Stimulated activated CD4-positive, alpha-beta T cell treated with anti-CD3 and anti-CD28 coated beads, Interleukin-12 subunit alpha, Interleukin-12 subunit beta, amount 100 ng/mL, for 24 hours (primary cell): ENCODE measurements at places on chromosomes 3 and 15.

DNA sequence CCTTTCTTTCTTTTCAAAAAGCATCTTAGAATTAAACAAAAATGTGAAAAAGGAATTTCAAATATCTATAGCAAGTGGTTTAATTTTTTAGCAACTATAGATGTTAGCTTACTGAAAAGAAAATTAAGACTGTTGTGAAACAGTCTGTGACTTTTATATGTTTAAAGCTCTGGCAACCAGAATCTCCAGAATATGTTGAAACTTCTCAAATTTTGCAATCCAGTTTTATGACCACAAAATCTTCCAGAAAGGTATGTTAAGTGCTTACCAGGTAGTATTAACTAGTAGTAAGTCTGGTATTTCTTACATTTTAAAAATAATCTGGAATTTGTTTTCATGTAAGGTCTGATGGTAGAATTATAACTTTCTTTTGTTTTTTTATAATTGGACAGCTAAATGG is 235.0 kb downstream of the SLC9A9 start:
- no peak for DNase-seq

DNA sequence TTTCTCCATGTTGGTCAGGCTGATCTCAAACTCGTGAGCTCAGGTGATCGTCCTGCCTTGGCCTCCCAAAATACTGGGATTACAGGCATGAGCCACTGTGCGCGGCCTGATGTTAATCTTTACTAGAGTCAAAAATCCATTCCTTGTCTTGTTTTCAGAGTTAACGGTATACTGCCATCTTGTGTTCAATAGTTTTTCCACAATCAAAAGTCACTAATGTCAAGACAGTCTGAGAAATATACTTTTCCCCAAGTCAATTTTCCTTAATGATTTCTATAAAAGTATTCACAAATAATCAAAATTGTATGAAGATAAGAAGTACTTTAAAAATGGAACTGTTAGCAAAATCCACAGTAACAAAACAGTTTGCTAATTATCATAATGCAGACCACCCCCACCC is 8.5 kb downstream of the CRBN start:
- DNase-seq: no peak

- DNase-seq: no peak
Measured at GRCh38 chr3:195696632-195697278, 24.0 kb upstream of the MUC20 start.

GRCh38 chr3:108468577-108468976 is 41.8 kb downstream of the MYH15 start:
- no peak for DNase-seq

GRCh38 chr3:62553811-62554210 is 180.5 kb upstream of the FEZF2 start:
- no peak for DNase-seq

GRCh38 chr3:149120051-149120972 is 9.1 kb upstream of the HPS3 start:
- no peak for DNase-seq

- DNase-seq: peak; percentile 17
Measured at GRCh38 chr15:84955089-84955848, 26.4 kb upstream of the PDE8A start.

GRCh38 chr3:2992534-2992933 is 117.6 kb downstream of the IL5RA start:
- DNase-seq: no peak

DNA sequence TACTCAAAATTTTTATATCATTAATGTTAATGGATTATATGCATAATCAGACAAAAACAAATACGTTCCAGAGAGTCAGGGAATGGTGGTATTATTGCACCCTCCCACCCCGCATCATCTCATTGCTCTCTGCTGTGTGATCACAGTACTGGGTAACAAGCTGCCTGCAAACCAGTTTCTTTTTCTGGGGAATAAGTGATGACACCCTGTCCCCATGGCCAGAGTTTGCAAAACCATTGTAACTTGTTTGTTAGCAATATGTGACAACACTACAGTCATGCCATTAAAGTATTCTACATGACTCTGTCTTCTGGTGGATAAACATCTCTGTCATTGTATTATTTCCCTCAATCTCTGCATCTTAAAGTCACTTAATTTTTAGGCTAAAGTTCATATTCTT is 39.5 kb downstream of the ZBTB38 start:
- no peak for DNase-seq

DNA sequence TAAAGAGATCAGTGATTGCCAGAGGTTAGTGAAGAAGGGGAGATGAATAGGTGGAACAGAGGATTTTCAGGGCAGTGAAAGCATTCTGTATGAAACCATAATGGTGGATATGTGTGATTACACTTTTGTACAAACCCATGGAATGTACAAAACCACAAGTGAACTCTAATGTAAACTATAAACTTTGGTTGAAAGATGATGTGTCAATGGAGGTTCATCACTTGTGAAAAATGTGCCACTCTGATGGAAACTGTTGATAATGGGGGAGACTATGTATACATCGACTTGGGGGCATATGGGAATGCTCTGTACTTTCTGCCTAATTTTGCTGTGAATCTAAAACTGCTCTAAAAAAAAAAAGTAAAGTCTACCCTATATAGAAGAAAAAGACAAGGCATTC is 68.7 kb upstream of the ARHGEF3 start:
- DNase-seq: no peak

DNA sequence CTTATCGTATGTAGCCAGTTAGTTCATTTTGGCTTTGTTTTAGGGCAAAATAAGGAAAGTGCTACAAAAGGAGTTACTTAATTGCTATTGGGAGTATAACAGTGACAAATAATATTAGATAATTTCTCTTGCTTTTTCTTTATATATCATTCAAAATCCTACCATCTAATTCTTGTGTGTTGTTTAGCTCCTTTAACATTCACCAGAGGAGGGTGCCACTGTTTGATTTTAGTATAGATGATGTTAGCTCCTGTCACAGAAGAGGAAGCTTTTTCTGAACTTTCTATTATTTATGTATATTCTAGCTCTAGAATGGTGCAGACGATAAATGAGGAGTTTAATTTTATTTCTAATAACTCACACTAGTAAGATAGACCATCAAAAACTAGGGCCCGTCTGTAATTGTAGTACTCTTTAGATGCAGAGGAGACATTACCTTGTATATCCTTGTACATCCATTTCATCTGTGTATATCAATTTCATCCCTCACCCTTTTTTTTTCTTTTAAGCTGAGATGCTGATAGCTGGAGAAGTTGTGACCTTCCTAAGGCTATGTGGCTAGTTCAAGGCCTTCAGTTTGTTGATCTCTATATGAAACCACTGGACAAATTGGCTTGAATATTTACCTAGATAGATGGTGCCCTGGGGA is 3.0 kb downstream of the PPM1L start:
- no peak for DNase-seq

- no peak for DNase-seq
Measured at GRCh38 chr15:74470631-74471395, 9.9 kb upstream of the UBL7 start.

DNA sequence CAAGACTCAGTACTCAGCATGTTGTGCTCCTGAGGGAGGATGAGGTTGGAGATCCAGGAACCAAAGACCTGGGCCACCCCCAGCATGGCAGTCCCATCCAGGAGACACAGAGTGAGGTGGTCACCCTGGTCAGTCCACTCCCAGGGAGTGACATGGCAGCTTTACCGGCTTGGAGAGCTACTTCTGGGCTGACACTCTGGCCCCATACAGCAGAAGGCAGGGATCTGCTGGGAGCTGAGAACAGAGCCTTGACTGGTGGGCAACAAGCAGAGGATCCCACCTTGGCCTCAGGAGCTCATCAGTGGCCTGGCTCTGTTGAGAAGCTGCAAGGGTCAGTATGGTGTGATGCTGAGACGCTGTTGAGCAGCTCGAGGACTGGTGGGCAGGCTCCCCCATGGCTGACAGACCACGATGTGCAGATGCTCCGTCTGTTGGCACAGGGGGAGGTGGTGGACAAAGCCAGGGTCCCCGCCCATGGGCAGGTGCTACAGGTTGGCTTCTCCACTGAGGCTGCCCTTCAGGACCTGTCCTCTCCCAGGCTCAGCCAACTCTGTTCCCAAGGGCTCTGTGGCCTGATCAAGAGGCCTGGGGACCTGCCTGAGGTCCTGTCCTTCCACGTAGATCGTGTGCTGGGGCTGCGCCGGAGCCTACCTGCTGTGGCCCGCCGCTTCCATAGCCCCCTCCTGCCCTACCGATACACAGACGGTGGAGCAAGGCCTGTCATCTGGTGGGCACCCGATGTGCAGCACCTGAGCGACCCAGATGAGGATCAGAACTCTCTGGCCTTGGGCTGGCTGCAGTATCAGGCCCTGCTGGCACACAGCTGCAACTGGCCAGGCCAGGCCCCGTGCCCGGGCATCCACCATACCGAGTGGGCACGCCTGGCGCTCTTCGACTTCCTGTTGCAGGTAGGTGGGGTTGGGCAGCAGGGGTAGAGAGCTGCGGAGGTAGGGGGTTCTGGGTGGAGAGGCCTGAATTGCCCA is 53.8 kb downstream of the GASK1A start:
- no peak for DNase-seq

DNA sequence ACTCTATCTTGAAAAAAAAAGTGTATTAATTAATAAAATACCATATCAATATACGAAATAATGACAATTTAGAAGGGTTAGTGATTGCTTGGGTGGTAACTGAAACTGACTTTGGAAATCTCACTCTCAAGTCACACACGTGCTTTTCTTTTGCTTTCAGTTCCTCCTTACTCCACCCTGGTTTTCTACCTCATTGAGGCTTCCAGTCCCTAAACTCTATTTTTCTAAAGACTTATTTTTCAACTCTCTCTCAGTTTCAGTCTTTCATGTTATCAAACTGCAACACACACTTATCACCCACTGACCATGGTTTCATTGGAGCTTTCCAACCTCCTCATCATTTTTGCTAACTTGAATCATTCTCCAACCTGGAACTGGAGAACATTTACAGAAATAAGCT is 23.5 kb downstream of the IL12A start:
- DNase-seq: no peak

DNA sequence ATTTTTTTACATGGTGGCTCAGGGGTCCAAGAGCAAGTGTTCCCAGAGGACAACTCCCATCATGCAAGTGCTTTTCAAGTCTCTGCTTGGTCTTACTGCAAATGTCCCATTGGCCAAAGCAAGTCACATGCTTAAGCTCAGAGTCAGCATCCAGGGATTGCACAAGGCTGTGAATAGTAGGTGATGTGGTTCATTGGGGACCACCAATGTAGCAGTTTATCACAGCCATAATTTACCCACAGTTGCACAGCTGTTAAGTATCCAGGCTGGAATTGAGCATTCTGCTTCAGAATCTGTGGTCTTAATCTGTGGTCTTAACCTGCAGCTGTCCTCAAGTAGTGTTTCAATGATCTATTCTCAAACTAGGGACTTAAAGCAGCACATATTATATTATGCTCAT is 71.4 kb upstream of the PLCL2 start:
- DNase-seq: no peak

GRCh38 chr15:50095938-50096821 is 22.9 kb downstream of the ATP8B4 start:
- no peak for DNase-seq

DNA sequence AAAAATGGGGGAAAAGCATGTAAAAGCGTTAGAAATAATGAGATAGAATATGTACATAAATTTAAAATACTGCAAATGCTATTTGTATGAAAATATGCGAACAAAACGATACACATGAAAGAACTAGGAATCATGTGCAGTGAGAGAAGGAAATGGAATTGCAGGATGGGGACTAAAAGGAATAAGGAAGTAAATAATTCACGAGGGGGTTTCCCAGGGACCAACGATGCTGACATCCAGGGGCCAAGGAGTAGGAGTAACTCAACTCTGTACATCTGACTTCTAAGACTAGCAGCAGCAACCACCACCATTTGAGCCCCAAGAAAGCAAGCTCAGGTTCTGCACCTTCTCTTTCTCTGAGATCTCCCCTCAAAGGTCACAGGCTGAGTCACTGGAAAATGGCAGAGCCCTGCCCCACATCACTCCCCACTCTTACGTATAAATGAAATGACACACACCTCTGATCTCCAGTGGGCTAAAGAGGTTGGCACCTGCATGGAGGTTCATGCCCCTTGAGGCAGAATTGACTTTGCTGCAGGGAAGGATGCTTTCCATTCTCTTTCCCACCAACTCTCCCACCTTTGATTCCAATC is 100.0 kb upstream of the DLG1 start:
- DNase-seq: no peak

DNA sequence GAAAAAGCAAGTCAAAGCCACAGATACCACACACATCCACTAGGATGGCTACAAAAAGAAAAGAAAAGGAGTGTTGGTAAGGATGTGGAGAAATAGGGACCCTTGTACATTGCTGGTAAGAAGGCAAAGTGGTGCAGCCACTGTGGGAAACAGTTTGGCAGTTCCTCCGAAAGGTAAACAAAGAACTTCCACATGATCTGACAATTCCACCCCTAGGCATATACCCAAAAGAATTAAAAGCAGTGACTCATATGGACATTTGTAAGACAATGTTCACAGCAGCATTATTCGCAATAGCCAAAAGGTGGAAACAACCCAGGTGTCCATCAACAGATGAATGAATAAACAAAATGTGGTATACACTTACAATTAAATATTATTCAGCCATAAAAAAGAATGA is 22.2 kb upstream of the GMPPB start:
- no peak for DNase-seq

DNA sequence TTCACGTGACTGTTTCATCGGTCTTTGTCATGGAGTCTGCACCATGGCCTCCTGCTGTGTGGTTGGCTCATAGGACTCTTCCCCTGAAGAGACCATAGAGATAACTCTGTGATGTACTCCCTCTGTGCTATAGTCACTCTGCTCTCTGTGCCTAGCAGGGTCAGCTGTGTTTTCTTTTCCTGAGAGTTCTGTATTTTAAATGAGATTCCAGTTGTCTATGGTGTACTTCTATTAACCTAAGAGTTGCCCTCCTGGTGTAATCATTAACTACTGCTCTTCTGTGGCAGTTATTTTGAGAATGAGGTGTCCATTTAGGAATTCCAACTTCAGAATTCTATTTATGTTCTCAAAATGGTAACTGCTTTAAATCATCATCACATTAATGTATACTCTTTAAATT is 114.5 kb upstream of the ARPP21 start:
- no peak for DNase-seq

GRCh38 chr3:7789324-7789723 is 712.3 kb upstream of the LMCD1 start:
- DNase-seq: no peak

GRCh38 chr15:93173369-93173768 is 84.4 kb upstream of the RGMA start:
- no peak for DNase-seq

- peak; percentile 50 for DNase-seq
Measured at GRCh38 chr3:187025254-187025655, 94.9 kb downstream of the ST6GAL1 start.

- DNase-seq: no peak
Measured at GRCh38 chr3:189267981-189268613, 96.3 kb downstream of the TPRG1 start.
